ENCODE measurements at places on chromosomes 4 and X.

DNA sequence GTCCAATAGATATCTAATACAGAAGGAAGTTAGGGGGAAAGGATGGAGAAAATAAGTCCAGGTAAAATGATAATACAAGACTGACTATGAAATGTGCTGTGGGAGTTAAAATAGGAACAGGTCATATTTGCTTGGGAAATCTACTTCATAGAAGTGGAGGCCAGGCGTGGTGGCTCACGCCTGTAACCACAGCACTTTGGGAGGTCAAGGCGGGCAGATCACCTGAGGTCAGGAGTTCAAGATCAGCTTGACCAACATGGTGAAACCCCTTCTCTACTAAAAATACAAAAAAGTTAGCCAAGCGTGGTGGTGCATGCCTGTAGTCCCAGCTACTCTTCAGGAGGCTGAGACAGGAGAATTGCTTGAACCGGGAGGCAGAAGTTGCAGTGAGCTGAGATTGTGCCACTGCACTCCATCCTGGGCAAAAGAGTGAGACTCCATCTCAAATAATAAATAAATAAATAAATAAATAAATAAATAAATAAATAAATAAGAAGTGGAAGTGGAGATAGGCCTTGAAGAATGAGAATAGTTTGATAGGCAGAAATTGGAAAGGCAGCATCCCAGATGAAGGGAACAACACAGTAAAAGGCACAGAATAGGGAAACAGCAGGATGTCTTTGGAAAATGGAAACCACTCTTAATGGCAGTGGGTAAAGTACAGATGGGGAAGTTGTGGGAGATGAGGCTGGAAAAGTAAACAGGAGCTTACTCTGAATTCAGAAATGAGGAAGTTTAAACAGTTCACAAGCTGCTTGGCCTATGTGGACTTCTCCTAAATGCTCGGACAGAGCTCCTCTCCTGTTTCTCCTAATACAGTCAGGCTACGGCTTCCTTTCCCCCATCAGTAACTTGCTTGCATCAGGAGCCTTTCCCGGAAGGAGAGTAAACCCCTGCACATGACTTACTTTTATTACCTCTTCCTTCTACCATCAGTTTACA is 15.1 kb upstream of the GK start:
- DNase-seq, result no peak

GRCh38 chr4:76458297-76458696 is 23.3 kb downstream of the SHROOM3 start:
- DNase-seq, result no peak

DNA sequence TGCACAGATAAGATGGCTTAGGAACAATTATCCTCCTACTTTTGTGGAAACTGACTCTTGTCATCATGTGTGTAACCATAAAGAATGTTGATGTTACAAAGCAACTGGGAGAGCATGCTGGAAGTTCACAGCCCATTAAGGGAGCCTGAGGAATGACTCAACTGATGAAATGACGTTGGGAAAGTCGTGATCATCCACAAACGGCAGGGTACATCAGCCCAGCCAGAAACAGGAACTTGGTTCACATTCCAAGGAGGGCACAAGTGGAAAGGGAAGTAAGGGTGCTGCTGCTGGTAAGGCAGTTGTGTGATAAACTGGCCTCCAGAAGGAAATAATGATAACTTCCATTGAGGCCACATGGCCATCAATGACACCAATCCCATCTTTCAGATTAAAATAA is 6.7 kb downstream of the TEC start:
- DNase-seq, result peak; percentile 28

GRCh38 chrX:105121186-105121585 is 99.3 kb downstream of the TEX13A start:
- DNase-seq, result no peak

GRCh38 chr4:127783955-127784770 is 2.0 kb downstream of the HSPA4L start:
- no peak for DNase-seq

DNA sequence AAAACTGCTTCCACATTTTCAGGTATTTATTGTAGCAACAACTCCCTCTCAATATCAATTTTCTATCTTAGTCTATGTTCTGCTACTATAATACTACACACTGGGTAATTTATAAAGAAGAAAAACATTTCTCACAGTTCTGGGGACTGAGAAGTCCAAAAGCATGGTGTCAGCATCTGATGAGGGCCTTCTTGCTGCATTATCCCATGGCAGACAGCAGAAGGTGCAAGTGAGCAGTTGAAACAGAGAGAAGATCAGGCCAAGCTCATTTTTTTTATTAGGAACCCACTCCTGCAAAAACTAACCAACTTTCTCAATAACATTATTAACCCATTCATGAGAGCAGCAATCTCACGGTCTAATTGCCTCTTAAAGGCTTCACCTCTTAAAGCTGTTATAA is 376.0 kb downstream of the RAB28 start:
- DNase-seq, result no peak

Measured in tibial artery (tissue), 4 donors.